NCI-H345 (cell line): ENCODE measurements at places on chromosomes 4 and X.

DNA sequence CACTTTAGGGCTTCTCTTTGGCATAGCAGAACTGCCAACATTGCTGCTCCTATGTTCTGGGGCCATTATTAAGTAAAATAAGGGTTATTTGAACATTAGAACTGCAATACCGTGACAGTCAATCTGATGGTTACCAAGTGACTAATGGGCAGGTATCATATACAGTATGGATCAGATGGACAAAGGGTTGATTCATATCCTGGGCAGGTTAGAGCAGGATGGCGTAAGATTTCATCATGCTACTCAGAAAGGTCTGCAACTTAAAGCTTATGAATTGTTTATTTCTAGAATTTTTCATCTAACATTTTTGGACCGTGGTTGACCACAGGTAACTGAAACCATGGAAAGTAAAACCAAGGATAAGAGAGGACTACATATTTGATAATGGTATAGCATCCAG is 40.9 kb downstream of the BRCC3 start:
- DNase-seq, result no peak

DNA sequence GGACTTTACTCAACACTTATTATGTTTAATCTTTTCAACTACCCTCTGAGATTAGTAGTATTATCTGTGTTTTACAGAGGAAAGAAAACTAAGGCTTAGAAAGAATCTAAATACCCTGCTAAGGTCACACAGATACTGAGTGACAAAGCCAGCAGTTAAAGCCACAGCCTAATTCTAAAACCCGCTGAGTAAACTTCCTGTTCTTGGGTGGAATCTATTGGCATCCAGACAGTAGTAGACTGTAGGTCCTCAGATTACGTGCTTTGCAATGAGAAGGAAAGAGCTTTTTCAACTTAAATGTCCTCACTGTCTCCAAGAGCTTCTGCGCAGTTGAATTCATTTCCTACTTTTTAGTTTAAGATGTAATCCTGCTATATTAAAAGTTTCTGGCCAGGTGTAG is 126.0 kb downstream of the TENM3 start:
- DNase-seq, result no peak

- DNase-seq, result no peak
These were observed 26.6 kb downstream of the PIGG start for GRCh38 chr4:525660-526059.

GRCh38 chrX:5928224-5928623 is 300.4 kb downstream of the NLGN4X start:
- no peak for DNase-seq

DNA sequence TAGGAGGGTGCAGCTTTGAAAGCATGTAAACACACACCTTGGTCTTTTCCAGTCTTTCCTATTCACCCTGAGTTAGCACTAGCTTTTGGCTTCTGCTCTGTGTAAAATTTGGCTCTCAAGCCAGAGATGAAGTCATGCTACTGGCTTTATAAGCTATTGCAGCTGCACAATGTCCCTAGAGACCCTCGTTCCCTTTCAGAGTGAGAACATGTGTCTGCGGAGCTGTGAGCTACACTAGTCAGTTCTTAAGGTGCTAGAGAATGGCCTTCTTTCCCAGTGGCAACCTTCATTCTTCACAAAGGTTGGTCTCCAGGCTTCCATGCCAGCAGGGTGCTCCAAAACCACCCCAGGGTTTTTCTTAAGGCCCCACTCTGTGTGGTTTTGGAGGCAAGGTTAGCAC is 199.1 kb downstream of the SPATA18 start:
- DNase-seq, result peak; percentile 82

DNA sequence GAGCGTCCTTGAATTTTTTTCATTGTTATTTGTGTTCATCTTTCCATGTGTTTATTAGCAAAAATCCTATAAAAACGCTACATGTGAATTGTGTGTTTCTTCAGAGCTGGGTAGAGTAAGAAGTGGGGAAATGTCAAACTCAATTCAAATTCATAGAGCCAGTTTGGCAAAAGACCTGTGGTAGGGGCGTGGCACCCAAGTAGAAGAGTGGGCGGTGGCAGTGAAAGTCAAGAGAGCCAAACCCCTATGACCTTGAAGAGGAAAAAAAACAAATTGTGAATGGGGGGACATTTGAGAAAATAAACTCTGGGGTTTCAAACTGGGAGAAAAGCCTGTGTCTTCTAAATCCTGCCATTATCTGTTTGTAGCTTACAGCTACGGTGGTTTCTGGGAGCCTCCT is 4.4 kb upstream of the FOXO4 start:
- DNase-seq, result no peak

GRCh38 chr4:144674711-144675110 is 28.8 kb downstream of the HHIP start:
- no peak for DNase-seq

GRCh38 chrX:137051978-137052642 is 18.3 kb upstream of the GPR101 start:
- DNase-seq, result peak; percentile 81

GRCh38 chr4:6549890-6550620 is 24.9 kb upstream of the MAN2B2 start:
- no peak for DNase-seq

DNA sequence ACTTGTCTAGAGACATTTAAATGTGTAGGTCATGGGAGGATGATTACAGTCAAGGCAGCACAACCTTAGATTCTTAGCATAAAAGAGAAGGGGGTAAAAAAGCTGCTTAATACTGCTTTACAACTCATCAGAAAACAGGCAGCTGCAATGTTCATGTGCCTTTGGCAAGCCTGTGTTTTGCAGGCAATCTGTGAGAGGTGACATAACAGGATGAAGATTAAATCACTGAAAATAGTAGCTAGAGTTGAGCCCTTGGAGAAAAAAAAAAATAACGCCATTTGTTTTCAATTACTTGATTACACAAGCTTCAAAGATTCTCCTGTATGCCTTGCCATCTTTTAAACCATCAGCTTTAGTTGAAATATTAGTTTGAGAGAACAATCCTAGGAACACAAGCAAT is 847.6 kb upstream of the LCORL start:
- no peak for DNase-seq

DNA sequence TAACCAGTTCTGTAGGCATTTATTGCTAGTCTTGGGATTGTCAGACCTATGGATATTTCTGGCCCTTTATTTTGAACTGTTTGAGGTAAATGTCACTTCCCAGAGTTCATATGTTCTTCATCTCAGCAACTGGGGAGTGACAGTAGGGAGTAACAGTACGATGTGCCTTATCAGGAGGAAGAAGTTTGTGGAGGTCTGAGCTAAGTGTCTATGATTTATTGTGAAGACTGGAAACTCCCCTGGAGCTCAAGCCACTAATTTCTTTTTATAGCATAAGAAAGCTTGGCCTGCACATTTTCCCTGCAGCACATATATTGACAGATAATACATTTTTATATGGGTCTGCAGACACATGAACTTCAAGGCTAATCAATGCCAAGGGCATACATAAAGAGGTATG is 383.8 kb downstream of the GRXCR1 start:
- DNase-seq, result no peak

- DNase-seq, result peak; percentile 10
These were observed 1165.8 kb upstream of the ADGRL3 start for GRCh38 chr4:60034361-60034760.

DNA sequence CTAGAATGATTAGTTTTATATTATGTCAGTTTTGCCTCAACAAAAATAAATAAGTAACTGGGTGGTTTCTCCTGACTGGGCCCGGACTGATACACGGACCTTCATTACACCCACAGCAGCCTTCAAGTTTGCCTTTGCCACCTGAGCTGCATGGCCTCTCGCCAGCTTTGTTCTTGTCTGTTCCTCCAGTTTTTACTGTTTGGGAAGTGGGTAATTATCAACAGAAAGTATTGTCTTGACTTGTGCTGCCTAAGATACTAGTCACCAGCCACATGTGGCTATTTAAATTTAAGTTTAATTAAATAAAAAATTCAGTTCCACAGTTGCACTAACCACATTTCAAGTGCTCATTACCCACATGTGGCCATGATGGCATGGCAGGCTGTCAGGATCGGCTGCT is 74.7 kb upstream of the INTU start:
- no peak for DNase-seq

GRCh38 chrX:114842181-114842580 is 175.2 kb downstream of the IL13RA2 start:
- no peak for DNase-seq

GRCh38 chr4:157143369-157143768 is 67.4 kb downstream of the GLRB start:
- DNase-seq, result no peak

- DNase-seq, result no peak
These were observed 42.5 kb upstream of the KLHL8 start for GRCh38 chr4:87262886-87263285.

DNA sequence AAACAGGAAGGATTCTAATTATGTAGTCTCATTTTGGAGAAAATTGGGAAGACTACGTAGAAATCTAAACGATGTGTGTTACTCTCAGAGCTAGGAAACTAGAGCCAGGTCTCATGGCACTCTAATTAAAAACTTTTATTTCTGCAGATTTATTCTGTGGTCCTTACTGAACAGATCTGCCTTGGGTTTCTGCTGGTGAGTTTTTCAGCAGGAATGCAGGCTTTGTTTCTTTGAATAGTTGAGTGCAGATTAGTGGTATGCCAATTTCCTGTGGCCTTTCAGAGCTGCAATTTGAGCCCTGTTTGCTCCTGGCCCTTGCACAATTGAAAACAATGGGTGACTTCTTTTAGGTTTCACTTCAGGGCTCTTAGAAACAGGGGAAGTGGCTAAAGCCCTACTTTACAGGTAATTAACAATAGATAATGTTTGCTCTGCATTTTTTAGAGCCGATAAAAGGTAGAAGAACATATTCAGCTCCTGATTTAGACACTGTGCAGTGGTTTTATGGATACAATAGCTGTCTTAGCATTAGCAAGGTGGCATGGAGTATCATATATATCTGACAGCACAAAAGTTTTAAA is 21.8 kb downstream of the SPRY1 start:
- DNase-seq, result peak; percentile 88

DNA sequence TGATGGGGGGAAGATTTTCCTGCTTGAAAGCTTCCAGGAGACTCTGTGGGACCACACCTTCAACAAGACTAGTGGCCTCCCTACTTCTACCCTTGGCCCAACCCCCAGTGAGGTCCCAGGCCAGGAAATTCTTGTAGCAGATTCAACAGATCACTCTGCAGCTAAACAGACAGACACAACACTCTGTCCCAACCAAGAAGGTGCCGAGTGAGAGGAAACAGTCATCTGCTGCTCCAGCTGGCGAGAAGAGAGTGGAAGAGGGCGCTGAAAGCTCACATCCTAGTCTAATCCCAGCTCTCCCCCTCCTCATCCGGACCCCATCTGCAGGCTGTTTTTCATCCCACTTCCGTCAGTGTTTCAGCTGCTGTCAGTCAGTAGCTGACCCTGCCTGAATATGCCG is 63.4 kb downstream of the CHRDL1 start:
- no peak for DNase-seq

DNA sequence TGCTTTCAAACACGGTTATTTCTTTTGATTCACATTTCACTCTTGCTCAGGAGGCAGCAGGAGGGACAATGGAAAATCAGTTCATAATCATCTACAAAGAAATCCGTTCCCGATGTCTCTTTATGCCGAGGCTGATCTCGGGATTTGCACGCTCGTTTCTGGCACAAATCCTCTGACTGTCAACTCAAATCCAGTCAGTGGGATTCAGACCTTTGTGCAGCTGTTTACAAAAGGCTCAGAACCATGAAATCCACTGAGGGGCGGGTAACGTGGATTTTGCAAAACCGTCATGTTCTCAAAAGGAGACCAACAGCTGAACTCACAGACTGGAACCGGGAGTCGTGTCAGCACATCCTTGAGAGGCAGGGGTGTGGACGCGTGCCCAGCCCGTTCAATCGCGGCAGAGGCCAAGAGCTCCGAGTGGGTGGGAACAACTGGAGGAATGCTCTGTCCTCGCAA is 46.4 kb downstream of the ACOX3 start:
- peak; percentile 46 for DNase-seq
